ENCODE measurements at places on chromosomes 1 and 21. TPM values are rescaled to one million over a fixed set of nuclear protein-coding genes. Genes with fewer than 3 reads are reported as not detected.

PFKL gene
- 189 TPM for total RNA-seq

GUCA2B gene
- total RNA-seq: not detected

CHI3L1 gene
- total RNA-seq: 37.0 TPM

KRTAP13-2 gene
- not detected for total RNA-seq

PDE4B gene
- 23.9 TPM for total RNA-seq

LRIG2 gene
- 24.6 TPM for total RNA-seq

SPRR1A gene
- total RNA-seq: not detected

SGIP1 gene
- 7.0 TPM for total RNA-seq

NLRP3 gene
- total RNA-seq: 6.6 TPM

NBPF4 gene
- 0.18 TPM for total RNA-seq

HORMAD1 gene
- 3.8 TPM for total RNA-seq

TGFBR3 gene
- total RNA-seq: 109 TPM

OR2L3 gene
- 0.13 TPM for total RNA-seq

- no peak for DNase-seq
Measured at GRCh38 chr1:198755715-198756114, 116.9 kb downstream of the PTPRC start.

- DNase-seq: no peak
Measured at GRCh38 chr1:51948491-51948915, 42.0 kb downstream of the RAB3B start.

- no peak for DNase-seq
Measured at GRCh38 chr1:224563666-224564065, 52.5 kb upstream of the CNIH3 start.

DNA sequence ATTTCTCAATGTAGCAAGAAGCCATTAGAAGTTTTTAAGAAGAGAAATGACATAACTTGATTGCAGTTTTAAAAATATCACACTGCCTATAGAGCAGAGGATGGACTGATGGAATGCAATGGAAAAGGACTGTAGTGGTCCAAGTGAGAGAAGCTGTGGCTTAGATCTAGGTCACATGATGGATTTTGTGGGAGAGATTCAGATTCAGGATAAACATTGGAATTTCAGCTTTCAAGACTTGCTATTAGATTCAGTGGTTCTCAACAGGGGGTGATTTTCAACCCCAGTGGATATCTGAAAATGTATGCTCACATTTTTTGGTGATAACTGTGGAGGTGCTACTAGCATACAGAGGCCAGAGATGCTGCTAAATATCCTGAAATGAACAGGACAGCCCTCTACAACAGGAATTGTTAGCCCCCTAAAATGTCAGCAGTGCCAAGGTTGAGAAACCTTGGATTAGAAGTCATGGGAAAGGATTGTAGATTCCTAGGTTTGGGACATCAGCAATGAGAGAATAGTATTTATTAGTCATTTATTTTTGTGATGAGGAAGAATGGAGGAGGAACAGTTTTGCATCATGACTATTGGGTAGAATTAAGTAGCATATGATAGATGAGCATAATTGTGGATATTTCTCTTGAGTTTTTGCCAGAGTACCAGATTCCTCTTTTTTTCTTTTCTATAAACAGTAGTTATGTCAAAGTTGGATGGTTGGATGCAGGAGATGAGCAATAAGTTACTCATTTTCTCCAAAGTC lies 30.1 kb upstream of the KCNK2 start:
- no peak for DNase-seq

- no peak for DNase-seq
Measured at GRCh38 chr1:230863449-230863848, 4.9 kb downstream of the C1orf198 start.

GRCh38 chr1:22665752-22666151 lies 12.7 kb downstream of the C1QB start:
- no peak for DNase-seq

DNA sequence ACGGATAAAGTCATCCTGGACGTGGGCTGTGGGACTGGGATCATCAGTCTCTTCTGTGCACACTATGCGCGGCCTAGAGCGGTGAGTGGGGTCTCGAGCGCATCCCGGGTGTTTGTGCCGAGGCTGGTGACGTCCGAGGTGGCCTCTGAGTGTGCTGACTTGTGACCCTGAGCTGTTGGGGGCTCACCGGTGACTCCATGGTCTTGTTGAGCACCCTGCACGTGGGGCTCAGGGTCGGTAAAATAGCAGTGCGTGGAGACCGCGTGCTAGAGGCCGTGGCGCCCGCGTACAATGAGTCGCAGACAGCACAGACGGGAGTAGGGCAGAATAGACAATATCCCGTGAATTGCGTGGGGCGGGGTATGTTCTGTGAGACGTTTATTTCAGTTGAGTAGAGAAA lies 13.1 kb downstream of the PRMT2 start:
- no peak for DNase-seq

DNA sequence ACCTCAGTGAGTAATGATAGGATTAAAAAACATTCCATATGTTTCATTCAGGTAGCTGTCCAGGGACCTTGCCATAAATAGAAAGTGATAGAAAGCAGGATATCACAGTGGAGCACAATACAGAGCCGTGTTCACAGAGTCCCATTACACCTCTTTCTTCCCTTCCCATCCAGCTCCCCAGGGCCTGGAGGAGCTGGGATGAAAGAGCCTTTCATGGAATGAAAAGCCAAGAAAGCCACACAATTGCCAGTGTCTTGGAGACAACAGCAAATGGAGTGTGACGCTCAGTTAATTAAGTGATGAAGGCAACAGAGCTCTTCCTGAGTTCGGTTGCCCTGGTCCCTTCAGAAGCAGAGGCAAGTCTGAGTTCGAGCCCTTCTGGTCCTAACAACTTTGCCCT lies 387.3 kb upstream of the PLXNA2 start:
- DNase-seq: no peak

DNA sequence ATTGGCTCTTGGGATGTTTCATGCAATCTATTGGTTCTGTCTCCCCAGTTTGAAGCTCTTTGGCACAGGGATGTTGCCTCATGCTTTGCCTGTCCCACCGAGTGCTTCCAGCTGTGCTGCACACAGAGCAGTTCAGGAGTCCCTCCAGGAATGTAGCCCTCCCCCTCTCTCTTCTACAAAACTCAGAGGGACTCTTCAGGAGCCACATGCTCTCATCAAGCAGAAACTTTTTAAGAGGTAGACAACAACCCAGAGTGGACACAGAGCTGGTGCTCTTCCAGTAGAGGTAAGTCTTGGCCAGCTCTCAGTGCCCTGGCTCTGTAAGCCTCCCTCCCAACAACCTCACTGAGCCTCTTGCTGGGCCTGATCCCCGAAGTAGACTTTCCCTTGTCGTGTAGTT lies 11.6 kb upstream of the ZNF697 start:
- no peak for DNase-seq

DNA sequence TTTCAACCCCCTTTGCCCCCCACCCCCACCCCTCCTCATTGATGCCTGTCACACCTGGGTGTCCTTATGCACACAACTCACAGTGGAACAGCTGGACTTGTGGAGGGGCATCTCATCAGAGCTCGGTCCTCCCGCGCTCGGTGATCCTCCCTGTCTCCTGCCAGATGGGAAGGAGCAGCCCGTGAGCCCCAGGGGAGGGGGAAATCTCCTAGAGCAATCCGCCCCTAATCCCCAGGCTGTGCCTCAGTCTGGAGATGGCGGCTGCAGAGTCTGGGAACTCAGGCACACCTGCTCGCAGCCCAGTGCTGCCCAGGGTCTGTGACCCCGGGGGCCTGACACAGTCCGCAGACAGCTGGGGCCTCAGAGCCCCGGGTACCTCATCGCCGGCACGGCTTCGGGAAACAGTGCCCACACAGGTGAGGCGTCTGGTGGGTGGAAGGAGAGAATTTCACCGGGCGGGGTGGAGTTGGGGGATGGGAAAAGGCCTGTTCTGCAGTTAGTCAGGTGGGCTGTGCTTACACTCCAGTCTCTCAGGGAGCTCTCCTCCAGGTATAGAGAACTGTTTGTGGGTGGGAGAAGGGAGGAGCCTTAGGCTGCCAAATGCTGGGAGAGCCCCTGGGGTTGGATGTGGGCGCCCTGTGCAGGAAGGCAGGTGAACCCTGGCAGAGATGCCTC lies 29.3 kb downstream of the TMCC2 start:
- DNase-seq: no peak

- DNase-seq: no peak
Measured at GRCh38 chr21:38903690-38904139, 98.0 kb downstream of the ETS2 start.

DNA sequence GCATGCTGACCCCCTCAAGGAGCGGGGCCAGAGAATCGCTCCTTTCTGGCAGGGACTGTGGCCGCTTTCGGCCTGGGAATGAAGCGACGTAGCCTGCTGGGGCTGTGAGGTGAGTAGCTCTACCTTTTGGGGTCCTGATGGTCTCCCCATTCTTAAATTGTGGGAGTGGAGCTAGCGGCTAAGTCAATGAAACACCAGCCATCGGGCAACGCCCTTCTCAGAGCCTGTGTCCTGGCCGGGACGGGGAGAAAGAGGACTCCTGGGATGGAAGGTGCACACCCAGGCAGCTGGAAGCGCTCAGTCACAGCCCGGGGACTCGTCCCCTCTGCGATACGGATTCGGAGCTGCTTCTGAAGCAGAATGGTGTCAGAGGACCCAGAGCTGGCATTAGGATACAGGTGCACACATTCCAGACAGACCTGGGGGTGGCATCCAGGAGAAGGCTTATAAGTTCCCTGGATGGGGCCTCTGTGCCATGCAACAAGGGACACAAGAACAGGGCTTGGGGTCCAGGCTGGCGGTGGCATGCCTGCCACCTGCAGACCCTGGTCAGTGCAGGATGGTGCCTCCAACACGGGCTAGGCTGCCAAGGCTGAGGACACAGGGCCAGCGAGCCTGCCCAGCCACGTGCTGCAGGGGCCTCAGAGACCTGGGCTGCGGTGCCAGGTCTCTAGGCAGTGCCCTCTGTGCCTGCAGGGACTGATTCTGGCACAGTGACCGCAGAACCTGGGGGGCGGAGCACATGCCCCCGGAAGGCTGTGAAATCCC lies 945 bp upstream of the WNT9A start:
- DNase-seq: peak; percentile 56

- no peak for DNase-seq
Measured at GRCh38 chr1:204361341-204361771, 1.6 kb upstream of the PLEKHA6 start.

GRCh38 chr1:6419804-6420453 lies at the start of gene HES2:
HES2 (minus strand) TSS chr1:6419919; CDS start chr1:6419820, 99 bp downstream.
- DNase-seq: no peak

- peak; percentile 85 for DNase-seq
Measured at GRCh38 chr1:204989266-204990058, 53.5 kb upstream of the CNTN2 start.

GRCh38 chr1:165857046-165857801 lies 29.8 kb downstream of the UCK2 start:
- DNase-seq: no peak

DNA sequence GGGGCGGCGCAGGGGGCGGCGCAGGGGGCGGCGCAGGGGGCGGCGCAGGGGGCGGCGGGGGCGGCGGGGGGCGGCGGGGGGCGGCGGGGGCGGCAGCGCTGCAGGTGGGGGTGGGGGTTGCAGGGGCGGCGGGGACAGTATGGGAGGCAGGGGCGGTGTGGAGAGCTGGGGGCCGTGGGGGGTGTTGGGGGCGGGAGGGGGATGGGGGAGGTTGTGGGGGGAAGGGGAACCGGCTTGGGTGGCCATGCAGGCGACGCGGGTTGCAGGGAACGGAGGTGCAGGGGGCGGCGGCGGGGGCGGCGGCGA lies 13.0 kb upstream of the SLC19A1 start:
- DNase-seq: no peak

DNA sequence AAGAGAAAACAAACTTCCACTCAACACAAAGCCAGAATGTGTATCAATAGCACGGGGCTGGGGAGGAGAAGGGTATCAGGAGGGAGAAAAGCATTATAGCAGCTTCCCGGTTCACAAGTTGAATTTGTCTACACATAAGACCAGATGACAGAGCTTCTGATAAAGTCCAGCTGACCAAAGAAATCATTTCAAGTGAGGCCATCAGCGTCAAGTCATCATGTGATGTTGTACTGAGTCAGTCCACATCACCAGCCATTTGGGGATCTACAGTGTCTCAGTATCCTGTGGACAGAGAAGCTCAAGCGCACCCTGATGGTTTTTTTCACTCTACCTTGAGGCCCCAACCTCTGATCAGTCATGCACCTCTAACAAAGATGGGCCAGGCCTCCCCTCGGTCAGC lies 33.0 kb downstream of the SETD4 start:
- DNase-seq: no peak

GRCh38 chr1:91557039-91557690 lies 56.5 kb downstream of the CDC7 start:
- DNase-seq: no peak

- DNase-seq: no peak
Measured at GRCh38 chr1:41915786-41916571, 2.7 kb downstream of the HIVEP3 start.

GRCh38 chr1:110508028-110508940 lies 10.7 kb downstream of the KCNA10 start:
- peak; percentile 68 for DNase-seq

GRCh38 chr1:75952016-75952415 lies 19.8 kb upstream of the ASB17 start:
- DNase-seq: no peak

DNA sequence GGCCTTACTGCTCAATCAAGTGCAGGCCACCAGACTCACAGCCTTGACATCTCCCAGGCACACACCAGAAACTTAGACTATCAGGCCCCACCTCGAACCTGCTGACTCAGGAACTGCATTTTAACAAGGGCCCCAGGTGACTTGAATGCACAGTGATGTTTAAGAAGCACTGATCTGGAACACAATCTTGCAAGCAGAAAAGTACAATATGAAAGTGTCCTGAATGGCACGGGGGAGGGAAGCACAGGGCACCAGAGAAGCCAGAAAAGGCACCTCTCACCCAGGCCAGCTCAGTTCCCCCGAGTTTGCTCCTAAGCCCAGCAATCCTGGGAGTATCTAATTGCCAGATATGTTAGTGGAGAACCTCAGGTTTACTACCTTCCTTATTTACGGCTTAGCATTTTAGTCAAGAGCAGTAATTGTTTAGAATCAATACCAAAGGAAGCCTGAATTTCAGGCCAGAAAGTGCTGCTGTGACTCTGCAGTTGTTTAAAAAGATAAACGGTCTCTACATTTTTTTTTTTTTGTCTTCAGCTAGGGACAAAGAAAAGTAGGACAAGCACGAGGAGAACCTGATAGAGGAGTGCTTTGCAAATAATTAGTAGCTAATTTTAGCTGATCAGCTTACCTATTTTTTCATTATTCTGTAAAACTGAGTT lies 50.9 kb upstream of the CDC42BPA start:
- no peak for DNase-seq

DNA sequence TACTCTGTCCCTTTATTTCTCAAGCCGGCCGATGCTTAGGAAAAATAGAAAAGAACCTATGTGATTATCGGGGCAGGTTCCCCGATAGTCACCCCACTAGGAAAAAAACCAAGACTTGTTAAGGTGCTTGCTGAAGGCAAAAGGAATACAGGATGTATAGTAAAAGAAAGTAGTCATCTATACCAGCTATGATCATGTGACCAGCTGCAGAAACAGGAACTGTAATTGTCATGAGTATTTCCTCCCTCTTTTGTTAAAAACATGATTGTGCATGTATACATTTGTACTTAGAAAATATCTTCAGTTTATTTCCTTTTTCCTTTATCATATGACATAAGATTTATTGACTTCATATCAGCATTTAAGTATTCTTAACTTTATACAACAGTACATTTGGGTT lies 30.5 kb downstream of the PIGK start:
- DNase-seq: no peak

GRCh38 chr1:183989078-183989577 lies 48.4 kb downstream of the COLGALT2 start:
- no peak for DNase-seq

All from sciatic nerve (tissue), 2 donors.